Central memory CD4-positive, alpha-beta T cell (primary cell): ENCODE measurements at places on chromosomes 7 and 10.

GRCh38 chr10:73910764-73911552 is at the start of gene PLAU:
PLAU (plus strand) TSS chr10:73911132; CDS start chr10:73911556, 424 bp downstream.
- peak; percentile 22 for DNase-seq

DNA sequence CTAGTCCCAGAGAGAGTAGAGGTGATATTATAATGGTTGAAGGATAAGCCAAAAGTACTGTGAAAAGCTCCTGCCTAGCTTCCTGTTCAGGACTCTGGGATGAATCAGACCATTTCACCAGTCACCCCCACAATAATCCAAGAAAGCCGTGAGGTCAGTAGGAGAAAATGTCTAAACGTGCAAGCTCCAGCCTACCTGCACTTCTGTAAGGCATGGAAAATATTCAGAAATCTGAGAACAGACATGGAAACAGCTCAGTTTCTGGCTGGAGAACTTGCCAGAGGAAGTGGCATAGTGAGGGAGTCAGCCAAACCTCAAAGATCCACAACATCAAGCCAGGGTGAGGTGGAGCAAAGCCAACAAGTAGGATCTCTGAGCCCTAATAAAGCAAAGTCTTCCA is 58.2 kb downstream of the ELAPOR2 start:
- DNase-seq, result no peak

DNA sequence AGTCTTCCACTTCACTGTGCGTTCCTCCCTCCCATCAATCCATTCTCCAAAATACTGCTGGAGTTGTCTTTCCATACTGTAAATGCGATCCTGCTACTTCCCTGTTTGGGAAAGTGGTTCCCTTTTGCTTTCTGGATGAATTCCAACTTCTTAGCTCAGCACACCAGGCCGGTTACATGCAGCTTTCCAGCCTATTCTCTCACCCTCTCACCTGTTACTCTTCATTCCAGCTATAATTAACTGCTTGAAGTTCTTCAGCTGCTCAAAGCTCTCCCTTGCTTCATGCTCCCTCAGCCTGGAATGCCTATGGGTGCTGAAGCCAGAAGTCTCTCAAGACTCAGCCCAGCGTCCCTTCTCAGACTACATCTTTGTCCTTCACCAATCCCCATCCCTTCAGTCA is 6.0 kb upstream of the ZNRF2 start:
- no peak for DNase-seq

GRCh38 chr7:29561271-29561670 is 2.4 kb upstream of the PRR15 start:
- no peak for DNase-seq

DNA sequence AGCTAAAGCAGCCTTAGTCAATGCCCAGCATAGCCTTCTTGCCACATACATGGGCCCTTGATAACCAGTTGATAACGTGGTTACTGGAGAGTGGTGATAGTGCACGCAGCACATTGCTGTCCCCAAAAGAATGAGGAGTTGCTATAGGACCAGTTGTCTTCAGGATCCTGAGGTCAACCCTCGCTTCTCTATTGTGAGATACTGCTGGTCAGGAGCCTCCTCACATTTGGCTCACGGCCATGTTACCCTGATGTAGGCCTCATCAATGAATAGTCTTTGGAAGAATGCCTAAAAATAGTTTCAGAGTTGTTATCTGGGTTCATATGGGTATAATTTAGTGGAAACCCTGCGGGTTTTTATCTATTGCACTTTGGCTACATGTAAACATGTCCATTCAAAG is 230.7 kb downstream of the VTI1A start:
- DNase-seq, result no peak

DNA sequence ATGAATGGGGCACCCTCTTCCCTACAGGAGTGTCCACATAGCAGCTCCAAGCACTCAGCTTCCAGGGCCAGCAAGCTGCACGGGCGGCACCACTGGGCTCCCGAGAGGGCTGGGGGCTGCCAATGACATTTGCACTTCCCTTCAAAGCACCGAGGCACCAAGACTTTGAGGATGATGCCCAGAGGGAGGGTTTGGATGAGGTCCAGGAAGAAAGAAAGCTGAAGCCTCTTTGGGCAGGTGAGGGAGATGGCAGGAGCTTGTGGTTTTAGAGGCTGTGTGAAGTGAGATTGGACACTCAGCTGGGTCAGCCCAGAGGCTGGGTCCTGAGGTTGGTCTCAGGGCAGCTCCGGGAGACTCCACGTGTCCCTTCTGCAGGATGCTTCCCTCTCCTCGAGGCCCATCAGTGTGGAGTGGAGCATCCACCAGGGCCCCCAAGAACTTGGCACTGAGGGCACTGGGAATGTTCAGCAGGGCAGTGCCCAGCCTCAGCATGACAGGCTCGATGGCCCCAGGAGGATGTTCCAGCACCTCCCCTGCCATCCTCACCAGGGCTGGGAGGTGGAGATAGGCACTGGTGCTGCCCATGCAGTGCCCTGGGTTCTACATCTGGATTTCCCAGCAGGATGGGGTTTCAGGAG is 54.9 kb upstream of the IGFBP3 start:
- DNase-seq, result no peak

GRCh38 chr10:129962872-129963640 is 1.0 kb downstream of the EBF3 start:
- no peak for DNase-seq

- no peak for DNase-seq
Measured at GRCh38 chr7:128774921-128775320, 673 bp downstream of the OPN1SW start.

GRCh38 chr7:105963038-105963667 is at the start of gene CDHR3:
CDHR3 (plus strand) TSS chr7:105963264; CDS start chr7:105963319, 55 bp downstream.
- DNase-seq, result no peak

DNA sequence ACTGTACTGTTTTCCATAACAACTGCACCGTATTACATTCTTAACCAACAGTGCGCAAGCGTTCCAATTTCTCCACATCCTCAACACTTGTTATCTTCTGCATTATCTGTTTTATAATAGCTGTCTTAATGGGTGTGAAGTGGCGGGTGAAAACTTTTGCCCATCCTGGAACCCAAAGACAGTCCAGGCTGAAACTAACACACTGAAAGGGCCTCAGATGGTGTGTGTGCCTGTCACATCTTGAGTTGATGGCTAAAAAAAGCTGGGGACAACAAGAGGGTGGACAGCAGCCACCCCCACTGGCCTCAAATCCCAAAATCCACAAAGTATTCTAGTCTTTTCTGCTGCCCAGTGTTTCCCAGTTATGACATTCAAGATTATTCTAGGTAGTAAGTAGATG is 19.4 kb downstream of the OPALIN start:
- DNase-seq, result no peak

GRCh38 chr10:66350622-66351399 is 575.0 kb upstream of the LRRTM3 start:
- DNase-seq, result no peak

GRCh38 chr10:131314799-131315198 is 3.3 kb upstream of the TCERG1L start:
- no peak for DNase-seq

DNA sequence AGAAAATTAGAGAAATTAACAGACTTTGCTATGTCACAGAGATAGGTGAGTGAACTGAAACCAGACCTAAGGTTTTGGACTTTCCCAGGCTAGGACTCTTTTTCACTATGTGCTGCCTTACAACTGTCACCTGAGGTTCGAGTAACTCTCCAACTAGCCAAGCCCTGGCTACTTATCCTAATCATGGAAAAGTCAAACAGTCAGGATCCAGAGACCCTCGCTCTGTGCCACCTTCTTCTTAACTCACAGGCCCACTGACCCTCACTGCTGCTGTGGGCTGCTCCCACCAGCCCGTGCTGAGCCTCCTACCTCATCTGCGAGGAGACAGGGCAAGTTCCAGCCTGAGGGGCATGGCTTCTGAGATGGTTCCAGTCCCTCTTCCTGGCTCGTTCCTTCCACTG is 211.4 kb upstream of the KLF14 start:
- no peak for DNase-seq

GRCh38 chr7:32937344-32938174 is 19.7 kb upstream of the FKBP9 start:
- DNase-seq, result no peak

DNA sequence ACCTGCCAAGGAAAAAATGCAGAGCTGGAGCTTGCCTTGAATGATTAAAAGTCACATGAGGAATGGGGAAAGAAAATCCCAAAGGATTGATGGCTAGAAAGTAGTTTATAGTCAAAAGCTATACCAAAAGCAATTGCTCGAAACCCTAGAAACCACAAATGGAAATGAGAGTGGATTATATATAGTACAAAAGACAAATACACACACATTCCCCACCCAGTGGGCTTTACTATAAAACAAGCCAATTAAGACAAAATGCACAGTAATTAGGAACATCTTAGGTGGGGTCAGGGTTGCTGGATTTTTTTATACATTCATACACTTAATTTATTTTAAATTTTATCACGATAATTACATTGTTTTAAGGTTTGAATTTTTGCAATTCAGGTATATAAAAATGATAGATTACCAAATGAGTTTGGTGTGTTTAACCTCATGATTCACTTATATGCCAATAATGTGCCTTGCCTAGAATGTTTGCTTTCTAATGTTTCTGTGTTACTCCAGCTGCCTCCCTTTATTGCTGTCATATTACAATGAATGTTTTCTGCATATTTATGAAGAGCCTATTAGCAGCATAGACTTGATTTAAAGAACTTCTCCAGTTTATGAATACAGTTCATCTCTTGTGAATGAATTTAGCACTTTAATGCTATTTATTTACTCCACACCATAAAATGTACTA is 421.3 kb downstream of the EXOC4 start:
- DNase-seq, result no peak

DNA sequence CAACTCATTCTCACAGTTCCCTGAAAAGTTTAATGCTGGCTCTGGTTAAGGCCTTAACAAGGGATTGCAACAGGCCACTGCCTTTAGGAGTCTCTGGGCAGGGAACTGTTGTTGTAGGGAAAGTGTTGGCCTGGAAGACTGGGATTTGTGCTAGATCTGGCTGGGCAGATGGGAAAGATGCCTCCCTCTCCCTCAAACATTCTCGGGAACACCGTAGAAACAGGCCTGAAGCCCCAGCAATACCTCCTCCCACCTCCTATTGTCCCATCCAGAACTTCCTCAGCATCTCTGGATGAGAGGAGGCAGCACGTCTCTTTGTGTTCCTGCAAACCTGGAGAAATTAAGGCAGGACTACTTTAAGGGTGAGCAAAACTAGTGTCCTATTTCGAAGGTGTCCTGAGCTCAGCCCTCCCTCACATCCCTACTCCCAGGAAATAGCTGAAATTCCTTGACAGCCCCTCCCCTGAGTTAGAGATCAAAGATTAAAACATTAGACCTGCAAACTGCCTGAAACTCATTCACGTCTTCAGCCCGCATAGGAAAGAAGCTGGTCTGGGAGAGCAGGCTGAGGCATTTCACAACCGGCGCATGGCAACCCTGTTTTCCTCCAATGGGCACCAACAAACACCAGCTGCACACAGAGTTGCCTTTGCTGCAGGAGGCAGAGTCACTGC is 10.9 kb upstream of the MAP3K8 start:
- DNase-seq, result no peak

GRCh38 chr10:73893426-73893825 is 17.5 kb upstream of the PLAU start:
- no peak for DNase-seq

GRCh38 chr10:36577126-36577525 is 548.3 kb upstream of the ANKRD30A start:
- no peak for DNase-seq

GRCh38 chr7:92997152-92997551 is 120.6 kb downstream of the SAMD9 start:
- DNase-seq, result no peak

DNA sequence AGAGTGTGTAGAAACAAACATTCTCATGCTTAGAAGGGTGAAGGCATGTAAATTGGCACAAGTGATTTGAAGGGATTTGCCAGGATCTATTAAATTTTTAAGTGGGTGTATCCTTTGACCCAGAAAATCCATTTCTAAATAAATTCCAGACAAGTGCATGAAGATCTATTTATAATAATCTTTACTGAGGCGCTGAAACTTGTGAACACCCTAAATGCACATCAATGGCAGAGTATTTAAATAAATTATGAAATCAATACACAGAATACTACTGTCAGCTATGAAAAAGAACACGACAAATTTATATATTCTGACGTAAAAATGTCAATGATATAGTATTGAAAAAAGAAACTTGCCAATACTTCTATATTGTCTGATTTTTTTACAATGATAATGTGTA is 17.9 kb downstream of the ZNF777 start:
- no peak for DNase-seq

DNA sequence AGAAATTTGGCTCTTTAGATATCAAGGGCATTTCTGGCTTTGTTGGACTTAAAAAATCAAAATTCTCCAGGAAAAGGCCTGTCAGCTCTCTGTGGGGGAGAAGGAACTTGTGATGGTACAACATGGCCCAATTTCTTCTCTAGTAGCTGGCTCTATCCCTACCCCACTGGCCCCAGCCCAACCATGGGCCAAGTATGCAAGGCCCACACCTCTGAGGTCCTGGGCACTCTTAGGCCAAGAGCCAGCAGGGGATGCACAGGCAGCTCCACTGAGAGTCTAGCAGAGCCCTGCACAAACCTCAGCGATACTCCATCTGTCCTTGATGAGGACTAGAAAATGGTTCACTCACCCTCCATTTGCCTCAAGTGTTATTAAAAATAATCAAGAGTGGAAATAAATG is 261.2 kb downstream of the C7orf25 start:
- no peak for DNase-seq

GRCh38 chr10:113954409-113954808 is 89.3 kb upstream of the ADRB1 start:
- no peak for DNase-seq

- DNase-seq, result no peak
Measured at GRCh38 chr7:92788559-92789183, 47.7 kb downstream of the CDK6 start.

GRCh38 chr10:102616066-102616770 is 28.1 kb upstream of the TRIM8 start:
- DNase-seq, result no peak

DNA sequence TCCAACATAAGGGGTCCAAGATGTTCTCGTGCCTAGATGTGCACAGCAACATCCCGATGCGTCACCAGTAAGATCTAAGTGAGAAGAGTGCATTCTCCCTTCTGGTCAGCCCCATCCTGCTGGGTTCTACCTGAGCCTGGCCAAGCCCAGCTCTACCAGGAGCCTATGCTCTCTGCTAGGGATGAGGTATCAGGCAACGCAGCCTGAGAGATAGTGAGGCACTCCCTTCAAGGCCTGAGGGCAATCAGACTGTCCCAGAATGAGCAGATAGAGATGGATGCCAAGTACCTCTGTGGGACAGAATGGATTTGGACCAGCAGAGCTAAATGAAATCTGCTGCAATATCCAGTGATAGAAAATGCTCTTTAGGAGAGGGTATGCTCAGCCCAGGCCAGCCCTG is 26.7 kb downstream of the DDC start:
- DNase-seq, result no peak

GRCh38 chr10:73340121-73340520 is 18.5 kb downstream of the CFAP70 start:
- DNase-seq, result no peak

DNA sequence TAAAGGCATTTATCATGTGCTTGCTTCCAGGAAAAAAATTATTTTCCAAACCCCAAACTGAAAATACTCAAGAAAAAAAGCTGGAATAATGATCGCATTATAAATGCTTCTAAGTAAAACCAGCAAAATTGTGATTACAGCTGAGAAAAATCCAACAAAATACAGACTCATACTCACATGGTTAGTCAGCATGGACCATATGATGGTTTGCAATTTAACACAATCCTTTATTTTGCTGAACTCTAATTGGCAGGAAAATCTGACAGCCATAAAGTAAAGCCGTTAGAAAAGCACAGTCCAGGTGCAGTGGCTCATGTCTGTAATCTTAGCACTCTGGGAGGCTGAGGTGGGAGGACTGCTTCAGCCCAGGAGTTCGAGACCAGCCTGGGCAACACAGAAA is 59.6 kb downstream of the BRI3 start:
- no peak for DNase-seq
